ENCODE measurements at places on chromosomes 11 and 22.

DNA sequence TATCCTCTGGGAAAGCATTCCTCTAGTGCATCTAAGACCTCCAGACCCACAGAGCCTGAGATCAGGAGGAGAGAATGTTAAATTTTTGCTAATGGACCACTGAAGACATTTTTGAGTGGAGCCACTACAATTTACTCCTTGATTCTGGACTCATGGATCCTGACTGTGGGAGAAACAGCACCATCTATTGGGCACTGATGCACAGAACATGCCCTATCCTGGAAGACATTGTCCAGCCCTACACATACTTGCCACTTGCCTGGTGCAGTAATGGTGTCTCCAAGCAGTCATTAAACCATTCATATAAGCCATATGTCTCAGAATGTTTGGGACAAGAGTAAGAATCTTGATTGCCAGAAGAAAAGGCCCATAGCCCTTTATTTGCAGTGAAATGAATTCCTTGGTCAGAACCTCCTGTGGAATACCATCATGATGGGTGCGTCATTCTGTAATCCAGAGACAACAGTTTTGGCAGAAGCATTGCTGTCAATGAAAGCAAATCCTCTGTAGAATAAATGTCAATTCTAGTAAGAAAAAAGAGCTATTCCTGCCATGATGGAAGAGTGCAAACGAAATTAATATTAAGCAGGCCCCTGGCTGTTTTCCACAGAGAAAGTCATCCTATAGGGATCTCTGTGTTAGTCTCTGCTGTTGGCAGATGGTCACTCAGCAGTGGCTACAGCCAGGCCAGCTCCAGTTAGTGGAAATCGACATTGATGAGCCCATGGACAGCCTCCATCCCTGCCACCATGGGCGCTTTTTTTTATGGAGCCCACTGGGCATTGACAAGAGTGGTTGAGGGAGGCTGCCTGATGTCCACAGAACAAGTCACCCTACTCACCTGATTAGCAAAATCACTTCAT is 43.5 kb downstream of the GGTLC2 start:
- no peak for DNase-seq

- no peak for DNase-seq
Observed at GRCh38 chr11:14259186-14259784, 99.7 kb downstream of the RRAS2 start.

DNA sequence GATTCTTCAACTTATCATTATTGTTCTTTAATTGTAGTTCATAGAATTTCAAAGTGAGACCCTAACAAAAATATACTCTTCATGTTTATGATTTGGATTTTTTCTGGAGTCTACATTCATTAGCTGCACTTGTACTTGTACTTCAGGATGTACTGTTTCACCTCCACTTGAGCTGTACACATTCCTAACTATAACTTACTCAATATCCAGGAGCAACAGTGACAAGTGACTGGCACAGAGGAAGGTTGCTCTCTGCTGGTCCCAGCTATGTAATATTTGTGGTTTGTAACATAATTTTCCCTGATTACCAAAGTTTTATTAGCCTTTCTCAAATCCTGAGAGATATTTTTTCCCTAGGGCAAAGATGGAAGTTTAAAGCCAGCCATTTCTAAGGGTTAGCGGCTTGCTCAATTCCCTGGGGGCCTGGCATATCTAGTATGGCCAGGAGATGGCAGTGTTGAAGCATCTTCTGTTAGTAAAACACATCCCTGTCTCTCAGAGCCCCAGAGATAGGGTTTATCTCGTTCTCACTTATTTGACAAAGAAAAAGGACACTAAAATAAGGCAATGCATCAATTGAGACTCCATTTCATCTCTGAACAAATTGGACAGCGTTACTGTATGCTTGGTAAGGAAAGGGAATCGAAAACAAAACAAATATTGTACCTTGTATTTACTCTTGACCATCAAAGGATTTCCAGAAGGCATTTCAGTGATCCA is 14.2 kb downstream of the OR52A5 start:
- peak; percentile 43 for DNase-seq

DNA sequence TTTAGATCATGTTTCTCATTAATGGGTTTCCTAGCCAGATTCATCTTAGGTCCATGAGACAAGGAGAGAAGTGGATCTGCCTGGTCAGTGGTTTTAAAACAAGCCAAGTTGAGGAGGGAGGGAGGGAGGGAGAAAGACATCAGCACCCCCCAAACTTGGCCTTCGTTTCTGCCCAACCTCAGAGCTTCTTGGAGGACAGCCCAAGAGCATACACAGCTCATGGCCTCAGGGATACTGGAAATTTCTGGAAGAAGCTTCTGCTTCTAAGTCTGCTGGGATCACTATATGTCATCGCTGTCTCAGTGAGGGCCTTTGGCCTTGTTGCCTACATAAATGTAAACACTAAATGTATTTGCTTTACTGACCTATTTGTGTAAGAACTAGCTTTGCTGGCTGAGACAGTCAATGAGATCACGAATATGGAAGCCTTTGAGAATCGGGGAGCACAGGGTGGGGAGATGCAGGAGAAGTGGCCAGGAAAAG is 375.1 kb downstream of the BUD13 start:
- DNase-seq: no peak

DNA sequence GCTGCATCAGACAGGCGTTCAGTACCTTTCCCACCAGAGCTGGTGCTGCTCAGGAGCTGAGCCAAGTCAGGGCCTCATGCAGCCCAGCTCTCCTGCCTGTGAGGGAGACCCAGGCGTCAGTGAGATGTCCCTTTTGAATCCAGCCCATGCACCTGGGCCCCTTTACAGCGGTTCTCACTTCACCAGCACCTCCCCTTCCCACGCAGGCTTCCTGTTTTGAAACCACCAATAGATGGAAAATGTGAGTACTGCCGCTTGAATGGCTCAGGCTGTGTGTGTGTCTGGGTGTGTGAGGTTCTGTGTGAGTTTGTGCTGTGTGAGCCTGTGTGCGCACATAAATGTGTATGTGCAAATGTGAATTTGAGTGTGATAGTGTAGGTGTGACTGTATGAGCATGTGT is 88.4 kb downstream of the UBASH3B start:
- peak; percentile 34 for DNase-seq

Measured in skeletal muscle cell (primary cell).